ENCODE measurements at places on chromosomes 4 and X. TPM values are rescaled to one million over a fixed set of nuclear protein-coding genes. Genes with fewer than 3 reads are reported as not detected.
A peak's percentile ranks its signal among the peaks of the same experiment; 100 is the strongest.

DNA sequence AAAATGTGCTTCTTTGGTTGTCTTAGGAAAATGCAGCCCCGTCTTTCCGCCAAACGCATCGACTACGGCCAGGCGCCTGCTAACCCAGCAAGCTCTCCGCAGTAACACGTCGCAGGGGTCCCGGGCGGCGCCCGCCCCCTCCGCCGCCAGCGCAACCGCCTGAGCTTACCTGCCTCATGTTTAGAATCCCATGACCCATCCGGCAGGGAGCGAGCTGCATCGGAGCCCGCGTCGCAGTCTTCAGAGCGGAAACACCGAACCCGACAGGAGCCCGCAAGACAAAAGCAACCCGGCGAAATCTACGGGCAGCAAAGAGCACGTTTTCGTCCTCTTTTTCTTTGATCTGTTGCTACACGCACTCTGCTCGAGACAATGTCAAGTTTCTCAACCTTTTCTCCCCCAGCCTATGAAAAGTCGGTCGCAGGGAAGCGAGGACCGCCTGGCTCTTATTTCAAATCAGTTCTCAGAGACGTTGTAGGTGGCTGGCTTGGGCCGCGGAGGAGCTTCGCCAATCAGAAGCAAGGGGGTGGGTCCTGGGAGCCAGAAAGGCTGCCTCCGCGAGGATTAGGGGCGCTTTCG, at the start of gene MID1:
Gene MID1 (minus strand): TSS at position 465 of the 579 bp plus-strand sequence. CDS start 53,038 bp downstream, outside the sequence.
- H3K36me3 ChIP-seq, result no peaks in the 10 kb centered on the region
- H3K27me3 ChIP-seq, result peaks cover 5% of the 10 kb centered on the region
- DNase-seq, result peak; percentile 0
- peak within 1 kb of the TSS; percentile 34 for H3K4me3 ChIP-seq
- H3K27ac ChIP-seq, result no peak within 1 kb of the TSS
- H3K4me1 ChIP-seq, result peaks cover 5% of the 10 kb centered on the region

- H3K27ac ChIP-seq, result peak overlapping the region; percentile 84
- no peaks in the 10 kb centered on the region for H3K36me3 ChIP-seq
- H3K27me3 ChIP-seq, result no peaks in the 10 kb centered on the region
These were observed 600 bp downstream of the RADX start for GRCh38 chrX:106612393-106612763.

- H3K4me1 ChIP-seq, result no peaks in the 10 kb centered on the region
- H3K27me3 ChIP-seq, result no peaks in the 10 kb centered on the region
- no peak overlapping the region for H3K4me3 ChIP-seq
- H3K27ac ChIP-seq, result no peak overlapping the region
These were observed 182.0 kb downstream of the ZNF330 start for GRCh38 chr4:141402712-141403111.

DNA sequence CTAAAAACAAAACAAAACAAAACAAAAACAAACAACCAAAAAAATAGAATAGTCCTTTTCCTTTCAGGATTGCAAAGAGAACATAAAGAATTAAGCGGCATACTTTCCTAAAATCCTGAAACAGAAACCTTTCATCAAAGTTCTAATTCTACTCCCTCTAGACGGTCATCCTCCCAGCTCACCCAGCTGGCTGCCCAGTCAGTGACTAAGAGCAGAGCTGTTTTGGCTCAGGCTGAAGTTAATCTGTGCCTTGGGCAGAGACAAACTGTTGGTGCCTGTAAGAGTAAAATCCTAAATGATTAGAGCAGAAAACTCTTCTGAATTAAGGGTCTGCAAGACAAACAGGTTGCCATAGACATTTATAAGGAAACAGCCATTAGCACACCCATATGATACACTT, 17.6 kb upstream of the WAS start:
- no peak overlapping the region for H3K27ac ChIP-seq
- H3K4me3 ChIP-seq, result no peak overlapping the region
- peaks cover under 1% of the 10 kb centered on the region for H3K4me1 ChIP-seq
- no peaks in the 10 kb centered on the region for H3K36me3 ChIP-seq

DNA sequence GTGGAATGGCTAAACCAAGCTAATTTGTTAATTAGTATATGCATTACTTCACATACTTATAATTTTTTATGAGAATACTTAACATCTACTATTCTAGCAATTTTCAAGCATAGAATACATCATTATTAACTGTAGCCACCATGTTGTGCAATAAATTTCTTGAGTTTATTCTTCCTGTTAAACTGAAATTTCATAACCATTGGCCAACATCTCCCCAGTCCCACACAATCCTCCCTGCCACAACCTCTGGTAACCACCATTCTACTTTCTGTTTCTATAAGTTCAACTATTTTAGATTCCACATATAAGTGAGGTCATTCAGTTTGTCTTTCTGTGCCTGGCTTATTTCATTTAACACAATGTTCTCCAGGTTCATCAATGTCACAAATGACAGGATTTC, 208.5 kb downstream of the PPP4R3C start:
- no peak overlapping the region for H3K4me3 ChIP-seq
- H3K4me1 ChIP-seq, result no peaks in the 10 kb centered on the region
- no peaks in the 10 kb centered on the region for H3K36me3 ChIP-seq
- no peak for DNase-seq

- H3K4me3 ChIP-seq, result no peak overlapping the region
- H3K27ac ChIP-seq, result no peak overlapping the region
- H3K4me1 ChIP-seq, result no peaks in the 10 kb centered on the region
- DNase-seq, result no peak
- H3K36me3 ChIP-seq, result no peaks in the 10 kb centered on the region
These were observed 14.8 kb downstream of the ELOVL6 start for GRCh38 chr4:110183643-110184042.

DNA sequence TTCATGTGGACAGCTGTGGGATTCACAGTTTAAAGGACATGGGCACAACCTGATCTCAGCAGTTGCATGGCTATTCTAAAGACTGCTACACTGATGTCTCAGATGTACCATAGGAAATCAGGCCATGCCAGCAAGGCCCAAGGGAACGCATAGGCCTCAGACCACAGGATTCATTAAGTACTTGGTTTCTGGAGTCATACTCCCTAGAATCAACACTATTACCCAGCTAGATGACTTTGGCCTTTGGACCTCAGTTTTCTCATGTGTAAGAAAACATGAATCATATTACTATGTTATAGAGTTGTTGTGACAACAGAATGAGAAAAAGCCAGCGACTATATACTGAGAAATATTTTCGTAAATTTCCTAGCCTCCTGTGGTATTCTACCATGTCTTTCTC, 67.9 kb downstream of the NHS start:
- no peak overlapping the region for H3K27ac ChIP-seq
- no peaks in the 10 kb centered on the region for H3K27me3 ChIP-seq
- H3K36me3 ChIP-seq, result no peaks in the 10 kb centered on the region

GRCh38 chr4:5568931-5569330, 139.4 kb downstream of the EVC2 start:
- DNase-seq, result no peak
- no peaks in the 10 kb centered on the region for H3K27me3 ChIP-seq
- no peak overlapping the region for H3K4me3 ChIP-seq
- H3K27ac ChIP-seq, result no peak overlapping the region
- no peaks in the 10 kb centered on the region for H3K4me1 ChIP-seq
- no peaks in the 10 kb centered on the region for H3K36me3 ChIP-seq

- H3K27ac ChIP-seq, result no peak overlapping the region
- DNase-seq, result no peak
- no peak overlapping the region for H3K4me3 ChIP-seq
- no peaks in the 10 kb centered on the region for H3K36me3 ChIP-seq
These were observed 52.4 kb upstream of the IGFBP7 start for GRCh38 chr4:57162499-57163019.

DNA sequence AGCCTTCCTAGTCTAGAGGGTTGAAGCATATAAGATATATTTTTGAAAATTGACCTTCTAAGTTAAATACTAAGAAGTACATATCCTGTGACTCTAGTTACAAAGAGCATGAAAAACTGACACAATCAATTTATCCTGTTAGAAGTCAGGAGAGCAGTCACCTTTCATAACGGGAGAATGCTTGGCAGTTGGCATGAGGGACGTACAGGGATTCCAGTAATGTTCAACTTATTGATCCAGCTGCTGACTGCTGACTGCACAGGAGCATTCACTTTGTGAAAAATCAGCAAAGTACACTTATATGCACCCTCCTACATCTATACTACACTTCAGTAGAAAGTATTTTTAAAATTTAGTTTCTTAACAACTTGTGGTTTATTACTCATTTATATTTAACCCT, 4.2 kb downstream of the ADAMTS3 start:
- H3K27me3 ChIP-seq, result peaks cover 27% of the 10 kb centered on the region
- peaks cover 16% of the 10 kb centered on the region for H3K4me1 ChIP-seq
- no peak overlapping the region for H3K4me3 ChIP-seq
- DNase-seq, result no peak
- no peak overlapping the region for H3K27ac ChIP-seq
- no peaks in the 10 kb centered on the region for H3K36me3 ChIP-seq

DNA sequence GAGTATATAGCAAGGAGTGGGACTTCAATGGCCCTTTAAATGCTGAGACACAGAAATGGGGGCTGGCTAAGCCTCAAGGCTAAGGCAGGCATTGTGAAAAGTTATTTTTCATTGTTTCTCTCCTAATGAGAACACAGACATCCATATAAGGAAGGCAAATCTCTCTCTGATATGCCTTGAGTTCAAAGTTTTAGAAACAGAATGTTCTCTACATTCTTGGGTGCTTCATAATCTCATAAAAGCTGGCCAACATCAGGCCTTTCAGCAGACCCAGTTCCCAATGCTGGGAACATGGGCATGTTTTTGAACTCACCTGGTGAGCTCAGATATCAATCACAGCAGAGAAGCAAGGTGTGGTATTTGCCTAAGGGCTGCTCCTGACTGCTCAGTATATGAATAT, 19.4 kb upstream of the RAB40A start:
- no peak for DNase-seq
- no peak overlapping the region for H3K4me3 ChIP-seq

DNA sequence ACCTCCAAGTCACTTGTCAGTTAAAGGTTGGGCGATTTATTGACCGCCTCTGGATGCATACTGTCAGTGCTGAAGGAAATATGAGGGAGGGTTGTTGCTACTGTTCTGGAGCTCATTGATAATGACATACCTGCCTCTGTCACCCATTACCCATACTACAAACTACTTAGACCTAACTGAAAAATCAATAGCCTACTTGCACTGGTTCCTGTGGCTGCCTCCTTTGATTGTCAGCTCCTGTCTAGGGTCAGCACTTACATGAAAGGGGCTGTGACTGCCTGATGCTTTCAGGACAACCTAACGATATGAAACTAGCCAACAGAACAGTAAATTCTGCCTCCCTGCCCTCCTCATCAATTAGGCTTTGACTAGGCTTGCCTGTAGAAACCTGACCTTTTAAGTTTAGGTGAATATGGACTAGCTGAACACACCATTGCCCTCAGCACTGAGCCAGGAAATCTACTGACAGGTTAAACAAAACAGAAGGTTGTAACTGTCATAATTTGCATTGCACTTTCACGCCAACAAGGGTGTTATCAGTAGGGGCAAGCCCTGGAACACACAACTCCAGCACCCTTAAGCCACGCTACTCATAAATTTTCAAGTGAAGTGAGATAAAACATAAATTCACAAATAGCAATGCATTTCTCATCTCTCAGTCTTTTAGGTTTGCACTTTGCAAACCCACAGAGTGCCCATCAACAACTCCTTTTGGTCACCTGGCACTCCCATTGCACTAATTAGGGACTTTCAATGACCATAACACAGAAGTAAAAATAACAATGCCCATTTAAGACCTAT, 9.0 kb upstream of the MAB21L2 start:
- H3K27ac ChIP-seq, result no peak overlapping the region
- no peak for DNase-seq
- no peaks in the 10 kb centered on the region for H3K4me1 ChIP-seq
- H3K4me3 ChIP-seq, result no peak overlapping the region
- H3K36me3 ChIP-seq, result peaks cover 3% of the 10 kb centered on the region

- H3K4me1 ChIP-seq, result peaks cover 43% of the 10 kb centered on the region
- H3K27me3 ChIP-seq, result no peaks in the 10 kb centered on the region
- peaks cover 19% of the 10 kb centered on the region for H3K36me3 ChIP-seq
- DNase-seq, result no peak
These were observed 1.5 kb downstream of the P2RY8 start for GRCh38 chrX:1535241-1536041.

DNA sequence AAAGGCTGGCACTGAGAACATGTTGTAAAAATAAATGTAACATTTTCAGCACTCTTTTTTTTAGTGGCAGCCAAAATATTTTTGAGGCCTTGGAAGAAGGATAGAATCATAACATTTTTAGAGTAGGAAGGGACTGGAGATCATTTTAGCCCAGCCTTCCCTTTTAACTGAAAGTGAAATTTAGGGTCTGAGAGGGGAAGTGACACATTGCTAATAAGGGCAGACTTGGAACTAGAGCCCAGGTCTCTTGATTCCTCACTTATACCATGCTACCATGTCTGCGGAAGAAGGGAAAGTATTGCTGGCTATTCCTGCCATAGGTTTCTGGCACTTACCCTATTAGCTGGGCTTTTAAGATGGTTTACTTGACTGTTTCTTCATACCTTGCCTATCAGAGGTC, 4.8 kb downstream of the WDR44 start:
- no peaks in the 10 kb centered on the region for H3K27me3 ChIP-seq
- H3K36me3 ChIP-seq, result no peaks in the 10 kb centered on the region
- peaks cover 24% of the 10 kb centered on the region for H3K4me1 ChIP-seq
- H3K27ac ChIP-seq, result no peak overlapping the region

- H3K27me3 ChIP-seq, result no peaks in the 10 kb centered on the region
- H3K4me1 ChIP-seq, result no peaks in the 10 kb centered on the region
- no peaks in the 10 kb centered on the region for H3K36me3 ChIP-seq
- no peak overlapping the region for H3K4me3 ChIP-seq
These were observed 42.4 kb downstream of the KLHL13 start for GRCh38 chrX:118074196-118074595.

The NEUROG2 gene
- total RNA-seq, result not detected

The ARHGEF9 gene
- total RNA-seq, result 19.5 TPM

The GRID2 gene
- not detected for total RNA-seq

The H2BW1 gene
- not detected for total RNA-seq

The UGT2B15 gene
- total RNA-seq, result not detected

All from CD4-positive, alpha-beta T cell (primary cell).